ENCODE measurements at places on chromosomes 12 and 14. TPM values are rescaled to one million over a fixed set of nuclear protein-coding genes. Genes with fewer than 3 reads are reported as not detected.

FGF6 gene
- 0.95 TPM for polyA plus RNA-seq

ERP27 gene
- 13.3 TPM for polyA plus RNA-seq

INHBE gene
- 0.90 TPM for polyA plus RNA-seq

SDR39U1 gene
- polyA plus RNA-seq = 39.6 TPM

OAS2 gene
- polyA plus RNA-seq = 10.5 TPM

RSRC2 gene
- polyA plus RNA-seq = 206 TPM

CFAP54 gene
- polyA plus RNA-seq = 1.1 TPM

AMIGO2 gene
- polyA plus RNA-seq = 2.9 TPM

DNA sequence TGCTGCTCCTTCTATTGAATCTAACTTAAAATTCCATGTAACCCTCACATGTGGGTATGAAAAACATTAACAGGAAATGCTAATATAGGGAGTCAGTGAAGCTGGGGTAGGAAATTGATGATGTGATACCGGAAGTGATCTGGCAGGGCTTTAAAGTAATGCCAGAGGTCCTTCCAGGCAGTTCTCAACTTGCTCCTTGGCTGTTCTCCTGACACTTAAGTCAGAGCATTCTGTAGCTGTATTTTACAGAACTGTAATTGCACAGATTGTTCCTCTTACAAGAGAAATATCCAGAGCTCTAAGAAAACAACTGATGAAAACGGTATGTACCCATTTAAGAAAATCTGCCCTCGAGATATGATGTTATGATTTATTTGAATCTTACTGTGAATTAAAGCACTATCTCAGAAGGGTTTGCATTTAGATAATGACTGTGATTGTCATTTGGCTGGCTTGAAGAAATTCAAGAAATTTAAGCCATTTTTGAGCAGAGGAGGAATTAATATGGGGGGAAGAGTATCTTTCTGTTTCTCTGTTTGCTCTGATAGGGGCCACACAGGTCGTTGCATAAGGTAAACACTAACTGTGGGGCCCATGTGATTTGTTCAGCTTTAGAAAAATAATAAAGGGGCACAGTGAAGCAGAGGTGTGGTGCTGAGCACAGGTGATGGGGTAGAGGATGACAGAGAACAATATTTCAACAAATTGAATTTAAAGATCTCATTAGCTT is 88.4 kb downstream of the BBS10 start:
- DNase-seq = peak; percentile 89

DNA sequence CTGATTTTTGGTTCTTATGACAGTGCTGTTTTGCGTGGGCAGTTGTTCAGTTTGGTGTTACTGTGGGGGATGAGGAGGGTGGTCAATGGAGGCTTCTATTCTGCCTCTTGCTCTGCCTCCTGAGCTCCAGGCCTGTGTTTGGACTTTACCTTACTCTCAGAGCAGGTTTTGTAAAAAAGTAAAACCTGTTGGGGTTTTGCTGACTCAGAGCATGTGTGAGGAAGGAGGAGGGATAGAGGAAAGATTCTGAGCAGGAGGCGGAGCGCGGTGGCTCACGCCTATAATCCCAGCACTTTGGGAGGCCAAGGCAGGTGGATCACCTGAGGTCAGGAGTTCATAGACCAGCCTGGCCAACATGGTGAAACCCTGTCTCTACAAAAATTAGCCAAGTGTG is 6.7 kb downstream of the A2ML1 start:
- no peak for DNase-seq

DNA sequence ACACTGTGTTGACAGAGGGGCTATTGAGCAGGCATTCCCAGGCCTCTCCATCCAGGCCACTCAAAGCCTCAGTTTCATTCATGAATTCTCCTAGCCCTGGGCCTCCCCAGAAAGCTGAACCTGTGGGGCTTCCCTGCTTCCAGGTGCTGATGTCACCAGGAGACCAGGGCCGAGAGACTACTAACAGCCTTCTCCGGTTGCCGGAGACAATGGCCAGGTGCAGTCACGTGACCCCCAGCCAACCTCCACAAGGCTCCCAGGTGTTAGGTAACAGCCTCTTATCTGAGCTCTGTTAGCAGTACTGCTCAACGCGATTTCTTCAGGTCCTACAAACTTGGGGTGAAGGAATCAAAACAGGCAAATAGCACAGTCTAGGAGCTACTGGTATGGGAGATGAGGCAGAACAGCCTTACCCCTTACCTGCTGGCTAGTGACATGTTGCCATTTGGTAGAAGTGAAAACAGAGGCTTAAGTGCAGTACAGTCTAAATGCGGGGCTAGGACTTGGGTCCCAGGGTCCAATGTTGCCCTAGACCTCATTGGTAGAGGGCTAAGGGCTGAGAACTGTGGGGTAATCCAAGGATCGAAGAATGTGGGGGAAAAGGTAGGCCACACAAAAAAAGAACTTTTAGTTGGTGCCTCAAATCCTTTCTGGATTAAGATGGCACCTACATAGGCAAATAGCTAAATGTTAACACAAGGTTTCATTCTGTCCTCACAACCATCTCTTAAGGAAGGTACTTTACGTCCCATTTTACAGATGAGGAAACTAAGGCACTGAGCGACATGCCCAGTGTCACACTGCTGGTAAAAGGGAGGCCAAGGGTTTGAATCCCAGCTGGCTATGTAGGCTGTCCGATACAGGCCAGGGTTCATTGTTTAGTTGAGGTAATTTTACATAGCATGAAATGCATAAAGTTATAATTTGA is 3.8 kb downstream of the CCDC88C start:
- no peak for DNase-seq

- DNase-seq = no peak
Measured at GRCh38 chr12:87923361-87923760, 105.8 kb downstream of the C12orf50 start.

DNA sequence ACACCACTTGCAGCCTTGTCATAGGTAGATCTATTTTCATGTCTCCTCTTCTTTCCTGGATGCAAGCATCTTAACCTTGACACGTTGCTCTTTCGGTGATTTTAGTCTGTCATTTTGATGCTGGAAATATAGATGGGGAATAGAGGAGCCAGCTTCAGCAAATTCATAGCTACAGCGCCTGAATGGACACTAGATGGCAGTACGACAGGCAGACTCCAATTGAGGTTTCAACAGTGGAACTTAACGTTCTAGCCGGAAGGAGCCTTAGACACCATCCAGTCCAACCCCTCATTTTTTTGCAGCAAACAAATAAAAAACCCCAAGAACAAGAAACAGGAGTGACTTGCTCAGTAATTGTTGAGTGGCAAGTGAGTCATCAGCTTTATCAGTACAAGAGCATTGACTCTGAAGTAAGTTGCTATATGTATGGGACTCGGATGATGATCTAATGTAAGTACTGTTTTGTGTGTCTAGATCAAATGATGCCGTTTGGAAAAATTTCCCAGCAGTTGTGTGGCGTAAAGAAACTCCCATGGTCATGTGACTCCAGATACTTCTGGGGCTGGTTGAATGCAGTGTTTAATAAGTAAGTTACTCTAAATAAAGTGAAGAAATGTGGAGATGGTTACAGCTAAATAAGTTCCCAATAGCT is 9.0 kb downstream of the DMAC2L start:
- peak; percentile 81 for DNase-seq

GRCh38 chr14:105528586-105529318 is 2.4 kb downstream of the TMEM121 start:
- no peak for DNase-seq

DNA sequence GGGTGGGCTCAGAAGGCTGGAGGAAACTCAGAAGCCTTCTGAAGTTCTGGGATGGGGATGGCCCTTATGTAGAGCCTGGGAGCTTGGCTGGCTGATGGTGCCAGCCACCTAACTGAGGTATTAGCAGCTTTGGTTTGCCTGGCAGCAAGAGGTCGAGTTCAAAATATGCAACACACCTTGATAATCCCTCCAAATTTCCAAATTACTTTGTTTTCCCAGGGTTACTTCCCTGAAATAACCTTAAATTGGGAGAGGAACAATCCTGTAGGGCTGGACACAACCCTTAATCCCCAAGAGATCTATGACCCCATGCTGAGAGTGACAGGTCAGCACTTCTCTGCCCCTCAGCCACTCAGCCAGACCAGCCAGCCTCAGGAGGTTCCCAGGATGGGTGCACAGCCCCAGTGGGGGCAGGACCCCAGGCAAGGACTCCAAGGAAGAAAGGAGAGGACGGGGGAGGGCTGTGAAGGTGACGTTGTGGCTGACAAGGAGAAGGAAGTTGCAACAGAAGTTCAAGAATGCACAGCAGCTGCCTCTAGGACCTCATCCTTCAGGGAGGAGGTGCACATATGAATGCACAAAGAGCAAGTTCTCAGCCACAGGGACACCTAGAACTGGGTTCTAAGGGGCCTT is 18.6 kb upstream of the KRT77 start:
- DNase-seq = no peak

- DNase-seq = no peak
Measured at GRCh38 chr12:88723219-88723618, 142.9 kb upstream of the KITLG start.

GRCh38 chr14:99006276-99006675 is 265.7 kb downstream of the BCL11B start:
- no peak for DNase-seq

- no peak for DNase-seq
Measured at GRCh38 chr14:56115976-56116893, 2.0 kb upstream of the PELI2 start.

GRCh38 chr12:105358789-105359188 is 28.3 kb downstream of the C12orf75 start:
- DNase-seq = no peak

- DNase-seq = no peak
Measured at GRCh38 chr14:93375673-93376156, 28.7 kb downstream of the COX8C start.

DNA sequence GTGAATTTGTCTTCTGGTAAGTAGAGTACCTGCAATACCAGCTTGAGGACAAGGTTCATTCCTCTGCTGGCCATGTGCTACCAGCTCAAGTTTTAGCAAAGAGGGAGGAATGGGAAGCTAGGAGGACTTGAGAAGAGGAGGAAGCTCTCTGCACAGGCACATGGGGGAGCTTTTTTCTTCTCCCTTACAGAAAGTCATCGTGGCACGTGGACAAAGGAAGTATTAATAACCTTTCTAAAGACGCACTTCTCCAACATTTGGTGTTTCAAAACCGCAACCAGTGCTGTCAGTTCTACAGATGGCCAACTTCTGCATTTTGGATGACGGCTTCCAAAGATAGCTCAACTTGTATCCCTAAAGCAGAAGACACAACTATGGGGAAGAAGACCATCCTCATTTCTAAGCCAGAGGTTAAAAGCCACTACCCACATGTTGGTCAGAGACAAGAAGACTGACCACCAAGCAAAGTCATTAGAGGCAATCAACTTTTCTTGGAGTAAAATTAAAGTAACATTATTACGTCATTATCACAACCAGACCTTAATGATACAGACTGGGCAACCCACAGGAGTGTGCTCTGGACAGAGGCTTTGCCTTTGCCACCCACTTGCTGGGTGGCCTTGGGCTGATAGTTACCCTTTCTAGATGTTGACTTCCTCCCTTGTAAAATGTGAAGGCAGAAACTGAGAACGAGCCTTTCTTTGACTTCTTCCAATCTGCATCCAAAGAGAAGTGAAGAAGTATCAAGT is 12.3 kb upstream of the TMED10 start:
- no peak for DNase-seq

GRCh38 chr12:50006754-50007442 is 18.4 kb downstream of the RACGAP1 start:
- DNase-seq = no peak

DNA sequence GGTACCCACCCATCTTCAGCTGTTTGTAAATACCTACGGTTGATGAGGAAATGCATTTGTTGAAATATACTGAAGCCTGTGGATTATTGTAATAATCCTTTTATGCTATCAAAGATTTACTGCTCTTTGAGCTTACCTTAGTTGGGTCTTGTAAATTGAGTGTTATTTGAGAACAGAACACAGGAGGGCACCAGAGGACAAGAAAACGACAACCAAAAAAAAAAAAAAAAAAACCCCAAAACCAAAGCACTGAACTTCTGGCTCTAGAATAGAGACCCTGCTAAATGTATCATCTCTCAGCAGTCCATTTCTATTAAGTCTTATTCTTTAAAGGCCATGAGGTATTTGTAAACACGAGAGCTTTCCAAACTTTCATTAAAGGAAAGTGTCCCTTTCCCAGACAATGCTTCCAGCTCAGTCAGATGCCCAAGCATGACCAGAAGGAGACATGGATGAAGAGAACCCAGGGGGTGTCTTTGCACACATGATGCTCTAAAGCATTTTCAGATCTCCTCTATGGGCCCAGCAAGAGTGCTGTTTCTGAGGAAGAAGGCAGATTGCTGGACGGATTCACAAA is 763.9 kb downstream of the NRXN3 start:
- peak; percentile 10 for DNase-seq

- no peak for DNase-seq
Measured at GRCh38 chr14:81221579-81222102, 882 bp upstream of the GTF2A1 start.

GRCh38 chr12:95282266-95282665 is 64.7 kb downstream of the VEZT start:
- DNase-seq = no peak

- no peak for DNase-seq
Measured at GRCh38 chr14:24851406-24851805, 198.5 kb downstream of the STXBP6 start.

DNA sequence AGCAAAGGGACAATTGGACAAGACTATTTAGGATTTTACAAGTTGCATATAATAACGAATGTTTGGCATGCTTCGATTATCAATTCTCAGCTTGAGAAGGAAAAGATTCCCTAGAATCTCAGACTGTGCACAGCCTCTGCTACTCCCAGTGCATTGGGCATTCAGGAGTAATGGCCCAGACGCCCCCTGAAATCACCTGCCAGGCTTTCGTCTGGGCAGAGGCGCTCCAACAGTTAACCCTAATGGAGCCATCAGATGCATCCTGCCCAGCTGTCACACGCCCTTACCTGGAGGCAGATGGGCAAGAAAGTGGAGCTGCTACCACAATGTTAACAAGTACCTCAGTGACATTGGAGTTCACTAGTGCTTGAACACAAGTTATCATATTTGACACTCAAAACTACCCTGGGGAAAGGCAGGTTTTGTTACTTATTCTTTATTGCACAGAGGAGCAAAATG is 927 bp upstream of the LRP6 start:
- no peak for DNase-seq

- no peak for DNase-seq
Measured at GRCh38 chr12:83257726-83258125, 571.0 kb downstream of the TMTC2 start.

DNA sequence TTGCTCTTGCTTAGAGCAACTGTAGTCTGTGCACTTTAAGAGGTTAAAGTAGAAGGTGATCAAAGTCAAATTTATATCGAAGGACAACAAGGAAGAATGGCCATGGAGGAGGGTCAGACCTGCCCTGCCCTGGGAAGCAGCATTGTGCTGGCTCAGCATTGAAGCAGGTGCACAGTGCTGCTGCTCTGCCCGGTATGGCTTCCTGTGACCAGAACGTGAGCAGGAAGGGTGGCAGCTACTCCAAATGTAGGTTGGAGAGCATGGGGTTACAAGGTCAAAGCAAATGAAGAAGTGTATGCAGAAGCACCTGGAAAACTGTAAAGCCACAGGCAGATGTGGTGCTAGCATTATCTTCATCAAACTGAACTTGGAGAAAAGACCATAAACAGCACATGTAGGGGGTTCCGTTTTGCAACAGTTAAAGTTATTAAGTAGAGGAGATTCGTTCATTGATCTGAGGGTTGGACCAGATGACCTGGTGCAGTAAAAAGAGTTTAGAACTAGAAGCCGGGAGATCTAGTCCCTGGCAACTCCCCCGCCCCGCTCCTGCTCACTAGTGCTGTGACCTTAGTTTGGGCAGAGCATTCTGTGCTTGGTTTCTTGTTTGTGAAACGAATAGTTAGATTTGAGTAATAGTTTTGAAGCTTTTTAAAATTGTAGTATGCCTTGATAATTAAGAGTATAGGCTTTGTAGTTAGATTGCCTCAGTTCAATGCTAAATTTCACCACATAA is 84.2 kb downstream of the SCN8A start:
- no peak for DNase-seq

- no peak for DNase-seq
Measured at GRCh38 chr14:21256539-21257393, 12.5 kb downstream of the HNRNPC start.

Data from right lung (tissue), 10 donors.